ENCODE measurements at places on chromosomes 7 and 10. TPM values are rescaled to one million over a fixed set of nuclear protein-coding genes. Genes with fewer than 3 reads are reported as not detected.
A peak's percentile ranks its signal among the peaks of the same experiment; 100 is the strongest.

GRCh38 chr10:61779276-61779675 is 116.5 kb downstream of the CABCOCO1 start:
- no peak for DNase-seq

DNA sequence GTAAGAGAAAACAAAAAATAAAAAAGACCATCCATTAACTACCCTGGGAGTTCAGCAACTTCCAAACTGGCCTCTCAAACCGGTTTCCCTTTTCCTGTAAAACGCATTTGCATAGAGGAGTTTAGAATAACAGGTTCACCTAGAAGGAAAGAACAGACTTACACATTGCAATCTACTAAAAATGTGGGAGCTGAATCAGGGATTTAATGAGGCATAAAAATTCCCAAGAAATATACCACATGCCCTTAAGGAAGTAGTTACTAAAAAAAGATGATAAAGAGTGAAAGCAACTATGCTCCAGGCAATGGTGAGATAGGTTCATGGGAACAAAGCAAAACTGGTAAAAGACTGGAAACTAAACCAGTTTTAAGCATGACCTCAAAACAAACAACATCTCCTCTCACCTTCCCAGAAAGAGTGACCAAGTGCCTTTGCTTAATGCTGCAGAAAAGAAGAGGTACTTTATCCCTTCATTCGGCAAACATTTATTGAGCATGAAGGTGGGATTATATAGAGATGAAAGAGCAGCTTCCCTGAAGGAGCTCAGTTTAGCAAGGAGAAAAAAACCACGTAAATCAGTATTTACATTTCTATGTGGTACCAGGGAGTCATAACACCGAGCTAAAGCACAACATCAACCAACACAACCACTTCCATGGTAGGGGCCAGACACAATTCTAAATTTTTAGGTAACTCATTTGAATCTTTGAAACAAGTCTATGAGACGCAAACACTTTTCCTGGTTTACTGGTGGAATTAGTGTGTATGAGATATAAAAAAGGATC is 152.8 kb downstream of the SGMS1 start:
- DNase-seq = no peak

The FEZF1 gene
- not detected for total RNA-seq

DNA sequence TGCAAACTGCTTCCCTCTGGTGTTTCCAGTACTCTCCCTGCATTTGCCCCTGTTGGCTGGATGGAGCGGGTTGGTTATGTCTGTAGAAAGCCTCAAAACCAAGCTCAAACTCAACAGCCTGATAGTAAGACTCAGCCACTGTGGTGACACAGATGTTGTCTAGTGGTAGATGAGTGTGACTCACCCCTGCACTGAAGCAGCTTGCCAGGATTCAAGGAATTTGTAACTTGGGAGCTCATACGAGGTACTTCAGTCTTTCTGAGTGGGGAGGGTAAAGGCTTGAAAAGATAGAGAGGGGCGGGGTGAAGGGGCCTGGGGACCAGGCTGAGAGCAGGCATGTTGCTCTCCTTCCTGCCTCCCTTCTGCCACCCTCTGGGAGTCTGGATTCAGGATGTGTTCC is 22.9 kb upstream of the AQP1 start:
- DNase-seq = peak; percentile 84

- no peak for DNase-seq
These were observed 48.7 kb upstream of the PTPRZ1 start for GRCh38 chr7:121824276-121824675.

- no peak for DNase-seq
These were observed 71.2 kb downstream of the SHH start for GRCh38 chr7:155741082-155741481.

DNA sequence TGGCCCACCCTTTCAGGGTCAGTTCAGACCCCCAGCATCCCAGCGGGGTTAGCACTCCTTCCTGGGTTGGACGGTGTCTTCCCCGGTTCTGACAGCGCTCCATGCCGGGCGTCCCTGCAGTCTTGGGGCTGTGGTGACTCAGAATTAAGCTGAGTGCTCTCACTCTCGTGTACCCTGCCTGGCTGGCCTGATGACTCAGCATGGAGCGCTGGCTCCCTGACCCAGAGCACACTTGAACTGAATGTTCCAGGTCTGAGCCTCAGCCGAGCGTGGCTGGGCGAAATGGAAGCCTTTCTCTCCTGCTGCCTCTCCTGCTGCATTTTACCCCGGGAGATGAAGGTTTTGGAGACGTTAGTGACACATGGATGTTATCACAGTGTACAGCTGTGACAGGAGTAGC is 7.1 kb downstream of the BAG3 start:
- peak; percentile 94 for DNase-seq

The FGF8 gene
- not detected for total RNA-seq

All from thyroid gland (tissue), 4 donors.